ENCODE measurements at places on chromosomes 2 and 18.

DNA sequence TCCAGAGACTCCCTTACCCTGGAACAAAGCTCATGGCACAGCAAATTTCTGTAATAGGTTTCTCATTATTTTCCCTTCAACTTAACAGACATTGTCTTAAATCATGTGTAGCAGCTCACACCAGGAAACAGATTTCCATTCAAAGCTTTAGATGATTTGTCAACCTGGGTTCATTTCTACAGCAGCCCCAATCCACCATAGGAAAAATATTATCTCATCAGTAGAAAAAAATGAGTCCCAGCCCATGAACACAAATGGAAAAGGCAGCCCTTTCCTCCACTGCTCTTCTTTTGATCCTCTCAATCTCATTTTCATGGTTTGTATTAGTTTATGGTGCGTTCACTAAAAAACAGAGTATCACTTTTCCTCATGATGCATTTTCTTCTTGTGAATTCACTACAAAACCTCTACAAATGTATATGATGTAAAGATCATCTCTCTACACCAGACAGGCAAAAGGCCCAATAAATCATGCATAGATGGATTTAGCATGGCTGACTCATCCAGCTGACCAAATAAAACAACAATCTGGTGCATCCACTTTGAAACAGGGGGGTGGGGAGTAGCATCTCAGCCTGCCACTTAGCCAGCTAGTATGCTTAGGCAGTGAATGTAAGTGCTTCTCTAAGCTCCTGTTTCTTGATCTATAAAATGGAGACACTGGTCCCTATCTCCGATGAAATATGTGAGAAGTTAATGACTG, 78.6 kb downstream of the SATB2 start:
- no peak for DNase-seq

- no peak for DNase-seq
Measured at GRCh38 chr2:181949047-181949446, 36.6 kb upstream of the PPP1R1C start.

DNA sequence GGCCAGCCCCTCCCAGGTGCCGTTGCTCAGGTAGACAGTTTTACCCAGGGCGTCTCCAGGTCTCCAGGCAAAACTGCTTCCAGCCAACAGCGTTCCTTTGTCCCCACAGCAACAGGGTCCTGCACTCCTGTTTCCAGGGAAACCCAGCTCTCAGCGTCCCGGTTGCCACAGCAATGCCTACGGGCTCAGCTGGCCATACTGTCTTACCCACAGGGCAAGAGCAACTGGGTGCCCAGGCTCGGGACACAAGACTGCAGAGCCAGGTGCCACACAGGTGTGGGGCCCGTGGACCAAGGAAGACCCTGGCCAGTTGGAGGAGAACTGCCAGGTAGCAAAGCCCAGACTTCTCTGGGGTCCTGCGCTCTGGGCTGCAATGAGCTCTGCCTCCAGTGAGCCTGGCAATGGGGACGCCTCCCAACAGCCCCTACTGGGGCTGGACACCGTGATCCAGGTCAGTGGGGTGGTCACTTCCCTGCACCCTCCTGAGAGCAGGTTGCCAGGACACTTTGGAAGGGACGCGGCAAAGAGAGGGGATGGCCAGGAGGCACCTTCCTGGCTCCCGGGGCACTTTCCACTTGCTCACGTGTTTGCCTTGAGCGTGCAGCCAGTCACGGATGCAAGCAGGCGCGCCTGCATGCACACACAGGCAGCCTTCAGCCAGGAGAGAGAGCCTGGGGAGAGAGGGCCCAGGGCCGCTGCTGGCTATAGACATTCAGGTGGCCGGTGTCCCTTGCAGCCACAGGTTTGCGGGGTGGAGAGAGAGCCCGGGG, at the start of gene CROCC2:
Gene CROCC2, plus strand, starts transcription at position 196 of the 770 bp plus-strand sequence. Its CDS starts 178 bp downstream, at position 374.
- no peak for DNase-seq

- no peak for DNase-seq
Measured at GRCh38 chr2:13515254-13515653, 798.5 kb downstream of the TRIB2 start.

GRCh38 chr18:35141567-35142274, 99.1 kb upstream of the ZNF397 start:
- no peak for DNase-seq

GRCh38 chr2:185299867-185300266, 438.7 kb upstream of the FSIP2 start:
- no peak for DNase-seq

GRCh38 chr2:28310107-28310506, 82.6 kb upstream of the FOSL2 start:
- no peak for DNase-seq

DNA sequence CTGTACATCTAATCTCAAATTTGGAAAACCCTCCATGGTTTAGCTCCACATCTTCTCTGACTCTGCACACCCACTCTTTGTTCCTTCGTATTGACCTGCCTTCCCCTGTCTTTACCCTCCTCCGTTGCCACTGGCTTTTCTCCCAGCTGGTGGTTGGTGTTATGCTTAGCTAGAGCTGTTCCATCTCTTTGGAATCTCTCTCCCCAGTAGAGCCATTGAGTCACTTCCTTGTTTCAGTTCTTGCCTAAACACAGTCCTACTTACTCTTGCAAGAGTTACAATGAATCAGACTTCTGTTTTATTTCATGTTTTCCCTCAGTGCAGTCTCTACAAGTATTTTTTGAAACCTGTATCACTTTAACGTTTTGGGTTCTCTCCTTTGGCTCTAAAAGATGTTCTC, 263.9 kb downstream of the LTBP1 start:
- DNase-seq, result no peak

DNA sequence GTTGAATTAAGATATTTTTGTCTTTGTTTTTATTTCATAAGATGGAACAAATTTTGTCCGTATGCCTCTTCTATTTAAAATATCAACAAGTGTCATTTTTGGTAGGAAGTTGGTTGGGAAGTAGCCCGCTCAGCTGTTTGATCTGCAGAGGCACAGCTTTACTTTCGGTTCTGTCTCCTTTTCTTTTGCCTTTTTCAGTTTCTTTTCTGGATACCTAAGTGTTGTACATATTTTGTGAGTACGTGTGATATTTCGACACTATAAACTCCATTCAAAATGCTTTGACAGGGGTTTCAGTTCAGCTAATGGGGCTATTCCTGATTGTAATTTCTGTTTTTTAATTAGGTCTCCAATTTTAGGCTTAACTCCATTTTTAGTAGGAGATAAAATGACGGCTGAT, 1785.0 kb upstream of the LRRTM1 start:
- DNase-seq, result no peak

- DNase-seq, result no peak
Measured at GRCh38 chr2:130302164-130302886, 40.4 kb upstream of the IMP4 start.

DNA sequence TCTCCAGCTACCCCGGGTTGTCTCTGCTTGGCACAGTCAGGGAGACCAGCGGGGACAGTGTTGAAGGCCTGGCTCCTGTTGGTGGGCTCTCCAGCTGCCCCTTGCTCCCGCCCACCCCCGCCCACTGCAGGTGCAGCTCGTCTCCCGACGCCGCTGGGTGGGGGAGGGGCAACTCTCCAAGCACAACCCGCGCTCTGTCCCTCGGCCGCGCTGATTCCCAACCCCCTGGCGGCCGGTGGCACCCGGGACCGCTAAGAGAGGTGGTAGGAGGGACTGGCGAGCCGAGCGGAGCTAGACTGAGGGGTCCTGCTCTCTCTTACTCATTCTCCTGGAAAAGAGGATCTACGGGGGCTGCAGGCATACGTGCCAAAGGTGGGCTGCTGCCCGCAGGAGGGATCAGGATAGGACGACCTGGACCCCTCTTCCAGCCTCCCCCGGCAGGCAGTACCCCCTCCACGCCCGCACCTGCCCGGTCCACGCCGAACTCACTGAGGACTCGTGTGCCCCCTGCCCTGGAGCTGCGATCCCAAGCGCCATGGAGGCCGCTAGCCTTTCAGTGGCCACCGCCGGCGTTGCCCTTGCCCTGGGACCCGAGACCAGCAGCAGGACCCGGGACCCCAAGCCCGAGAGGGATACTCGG, 44.5 kb downstream of the DDX18 start:
- no peak for DNase-seq

DNA sequence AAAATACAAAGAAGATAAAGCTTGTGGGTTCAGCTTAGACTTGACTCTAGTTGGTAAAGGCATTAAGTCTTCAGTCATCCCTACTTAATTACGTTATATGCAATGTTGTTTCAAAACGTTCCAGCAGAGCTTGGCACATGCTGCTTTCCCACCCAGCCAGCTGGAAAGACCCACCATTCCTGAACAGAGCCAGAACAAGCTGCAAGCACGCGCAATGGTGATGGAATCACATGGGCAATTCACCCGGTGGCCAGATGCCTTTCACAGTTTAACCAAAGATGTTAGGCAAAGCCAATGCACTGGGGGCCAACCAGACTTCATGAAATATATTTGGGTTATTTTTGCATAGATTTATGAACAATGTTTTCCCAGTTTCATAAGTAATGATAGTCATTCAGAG, 123.4 kb upstream of the CDH20 start:
- DNase-seq, result no peak

DNA sequence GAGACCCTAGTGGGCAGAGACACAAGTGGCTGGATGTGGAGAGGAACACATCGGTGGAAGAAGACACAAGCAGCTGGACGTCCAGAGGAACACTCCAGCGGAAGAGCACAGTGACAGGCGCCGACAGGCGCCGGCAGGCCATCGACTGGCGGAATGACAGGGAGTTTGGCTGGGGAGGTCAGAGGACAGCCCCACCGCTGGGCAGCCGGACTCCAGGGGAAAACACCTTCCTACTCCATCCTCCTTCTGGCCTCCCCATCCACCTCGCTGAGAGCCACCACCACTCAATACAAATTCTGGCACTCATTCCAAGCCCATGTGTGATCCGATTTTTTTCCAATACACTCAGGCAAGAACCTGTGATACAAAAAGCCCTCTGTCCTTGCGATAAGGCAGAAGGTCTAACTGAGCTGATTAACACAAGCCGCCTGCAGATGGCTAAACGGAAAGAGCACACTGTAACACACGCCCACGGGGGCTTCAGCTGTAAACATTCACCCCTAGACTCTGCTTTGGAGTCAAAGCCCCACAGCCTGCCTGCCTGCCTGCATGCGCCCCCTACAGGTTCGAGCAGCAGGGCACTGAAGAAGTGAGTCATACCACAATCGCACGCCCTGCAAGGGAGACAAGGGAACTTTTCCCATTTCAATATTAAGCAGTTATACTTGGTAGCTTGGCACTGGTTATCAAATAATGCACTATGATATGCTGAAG, 50.2 kb upstream of the LRP1B start:
- DNase-seq, result no peak

GRCh38 chr2:184367211-184367610, 231.1 kb upstream of the ZNF804A start:
- no peak for DNase-seq

DNA sequence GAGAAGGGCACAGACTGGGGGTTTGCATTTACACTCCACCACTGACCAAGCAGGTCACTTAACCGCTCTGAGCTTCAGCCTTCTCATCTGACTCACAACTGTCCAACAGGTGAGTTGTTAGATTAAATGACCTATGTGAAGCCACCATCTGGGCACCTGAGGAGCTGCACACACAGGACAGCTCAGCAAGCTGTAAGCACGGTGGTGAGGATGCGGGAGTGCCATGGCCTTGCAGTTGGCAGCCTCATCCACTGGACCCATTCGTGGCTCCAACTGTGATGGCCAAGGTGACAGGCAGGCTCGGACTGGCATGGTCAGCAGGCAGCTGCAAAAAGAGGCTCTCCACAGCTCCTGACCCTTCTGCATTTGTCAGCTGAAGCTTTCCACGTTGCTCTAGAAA, 23.3 kb upstream of the AMMECR1L start:
- no peak for DNase-seq

DNA sequence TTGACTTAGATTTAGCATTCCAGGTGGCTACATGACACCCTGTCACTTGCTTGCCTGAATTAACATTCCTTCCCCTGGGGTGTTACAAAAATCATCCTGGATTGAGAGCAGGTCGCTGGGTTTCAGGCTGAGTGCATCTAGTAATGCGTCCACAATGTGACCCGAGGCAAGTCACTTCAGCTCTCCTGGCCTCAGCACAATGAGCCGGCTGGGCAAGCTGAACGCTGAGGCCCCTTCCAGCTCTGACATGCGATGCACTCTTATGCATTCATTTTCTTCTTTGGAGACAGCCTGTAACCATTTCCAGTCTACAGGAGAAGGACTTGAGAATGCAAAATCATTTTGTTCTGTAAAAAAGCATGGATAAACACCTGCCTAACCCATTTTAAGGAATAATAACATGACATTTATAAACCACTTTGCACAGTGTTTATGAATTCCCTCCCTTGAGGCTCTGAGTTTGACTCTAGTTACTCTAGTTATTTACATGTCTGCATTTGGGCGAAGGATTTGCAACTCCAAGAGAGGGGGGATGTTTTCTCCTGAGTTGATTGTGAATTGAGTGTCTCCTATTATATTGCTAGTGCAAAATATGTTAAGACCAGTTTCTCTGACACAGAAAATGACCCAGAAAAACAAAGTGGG, 63.0 kb upstream of the CPO start:
- DNase-seq, result no peak

- no peak for DNase-seq
Measured at GRCh38 chr2:120880381-120880780, 144.7 kb downstream of the GLI2 start.

DNA sequence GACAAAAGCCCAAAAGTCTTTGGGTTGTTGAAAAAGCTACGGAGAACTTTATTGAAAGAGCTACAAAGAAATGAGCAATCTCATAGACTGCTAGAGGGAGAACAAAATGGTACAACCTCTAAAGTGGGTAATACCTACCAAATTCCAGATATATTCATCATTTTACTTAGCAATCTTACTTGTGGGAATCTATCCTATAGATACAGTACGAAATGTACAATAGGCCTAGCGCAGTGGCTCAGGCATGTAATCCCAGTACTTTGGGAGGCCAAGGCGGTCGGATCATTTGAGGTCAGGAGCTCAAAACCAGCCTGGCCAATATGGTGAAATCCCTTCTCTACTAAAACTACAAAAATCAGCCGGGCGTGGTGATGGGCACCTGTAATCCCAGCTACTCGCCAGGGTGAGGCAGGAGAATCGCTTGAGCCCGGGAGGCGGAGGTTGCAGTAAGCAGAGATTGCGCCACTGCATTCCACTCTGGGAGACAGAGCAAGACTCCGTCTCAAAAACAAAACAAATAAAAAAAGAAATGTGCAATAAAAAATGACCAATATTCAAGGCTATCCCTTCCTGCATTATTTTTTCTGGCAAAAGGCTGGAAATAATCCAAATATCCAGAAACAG, 10.1 kb downstream of the EXOC6B start:
- DNase-seq, result no peak

- DNase-seq, result no peak
Measured at GRCh38 chr2:65456886-65457285, 24.5 kb upstream of the SPRED2 start.

- no peak for DNase-seq
Measured at GRCh38 chr18:1011349-1011748, 106.7 kb downstream of the ADCYAP1 start.

All from stimulated activated CD8-positive, alpha-beta memory T cell treated with anti-CD3 and anti-CD28 coated beads, Interleukin-15, amount 100 ng/mL, for 4 hours (primary cell).